ENCODE measurements at places on chromosomes 7 and 10. TPM values are rescaled to one million over a fixed set of nuclear protein-coding genes. Genes with fewer than 3 reads are reported as not detected.

The FKBP6 gene
- total RNA-seq = not detected

The SCIN gene
- 0.23 TPM for total RNA-seq

The LRRC61 gene
- total RNA-seq = 0.36 TPM

The GPR146 gene
- 16.4 TPM for total RNA-seq

The CYP2C19 gene
- total RNA-seq = not detected

The NEURL1 gene
- total RNA-seq = under 0.01 TPM

The ZNF853 gene
- 0.99 TPM for total RNA-seq

Data from smooth muscle cell of the pulmonary artery (primary cell).